Fibroblast of skin of scalp (primary cell): ENCODE measurements at places on chromosomes 1 and 21.

- no peak for DNase-seq
These were observed 110.2 kb downstream of the NTNG1 start for GRCh38 chr1:107251083-107251482.

DNA sequence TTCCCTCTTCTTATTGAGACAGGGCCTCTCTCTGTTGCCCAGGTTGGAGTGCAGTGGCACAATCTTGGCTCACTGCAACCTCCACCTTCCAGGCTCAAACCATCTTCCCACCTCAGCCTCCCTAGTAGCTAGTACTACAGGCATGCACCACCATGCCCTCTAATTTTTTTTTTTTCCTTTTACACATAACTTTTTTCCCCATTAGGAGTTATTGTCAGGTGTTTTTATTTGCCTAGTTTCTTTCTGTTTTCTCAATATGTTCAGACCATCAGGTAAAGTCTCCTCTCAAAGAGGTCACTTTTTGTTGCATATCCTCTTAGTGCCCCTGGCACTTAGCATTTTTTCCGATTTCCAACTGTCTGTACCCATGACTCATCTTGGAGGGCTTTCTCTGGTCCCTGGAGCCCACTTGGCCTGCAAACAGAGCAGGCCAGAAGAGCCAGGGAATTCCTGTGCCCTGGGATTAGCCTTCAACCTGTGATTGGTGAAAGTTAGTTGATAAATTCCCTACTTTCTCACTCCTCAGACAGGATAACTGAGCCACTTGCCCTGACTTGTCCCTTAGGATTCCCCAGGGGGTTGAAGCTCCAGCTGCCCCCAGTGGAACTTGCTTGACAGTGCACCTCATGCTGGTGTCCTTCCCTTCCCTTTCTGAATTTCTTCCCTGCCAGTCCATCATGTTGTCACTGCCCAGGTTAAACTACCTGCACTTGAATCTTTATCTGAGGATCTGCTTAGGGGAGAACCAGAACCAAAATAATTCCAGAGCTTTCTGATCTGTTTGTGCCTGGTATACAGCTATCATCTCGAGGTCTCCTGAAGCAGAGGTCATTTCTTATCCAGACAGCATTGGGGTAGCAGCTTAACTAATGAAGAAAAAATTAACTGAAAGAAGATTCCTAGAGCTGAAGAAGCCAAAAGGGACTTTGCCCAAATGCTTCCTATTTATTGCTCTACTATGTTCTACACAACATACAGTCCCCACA, 2.4 kb downstream of the NTPCR start:
- peak; percentile 58 for DNase-seq

- no peak for DNase-seq
These were observed 27.8 kb upstream of the CCSAP start for GRCh38 chr1:229370601-229371021.

DNA sequence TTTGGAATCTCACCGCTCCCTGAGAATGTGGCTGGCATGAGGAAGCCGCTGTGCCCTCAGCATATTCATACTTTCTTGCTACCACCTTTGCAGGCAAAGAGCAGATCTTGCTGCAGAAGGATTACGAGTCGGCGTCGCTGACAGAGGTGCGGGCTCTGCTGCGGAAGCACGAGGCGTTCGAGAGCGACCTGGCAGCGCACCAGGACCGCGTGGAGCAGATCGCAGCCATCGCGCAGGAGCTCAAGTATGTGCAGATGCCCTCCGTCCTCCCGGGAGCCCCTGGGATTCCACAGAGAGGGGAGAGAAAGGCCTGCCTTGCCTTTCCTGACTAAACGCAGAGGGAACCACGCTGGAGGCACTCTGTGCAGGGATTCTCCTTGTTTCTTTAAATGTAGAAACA, 50.6 kb upstream of the MTR start:
- no peak for DNase-seq

GRCh38 chr21:33643658-33644311, 1.5 kb downstream of the ITSN1 start:
- DNase-seq, result no peak

DNA sequence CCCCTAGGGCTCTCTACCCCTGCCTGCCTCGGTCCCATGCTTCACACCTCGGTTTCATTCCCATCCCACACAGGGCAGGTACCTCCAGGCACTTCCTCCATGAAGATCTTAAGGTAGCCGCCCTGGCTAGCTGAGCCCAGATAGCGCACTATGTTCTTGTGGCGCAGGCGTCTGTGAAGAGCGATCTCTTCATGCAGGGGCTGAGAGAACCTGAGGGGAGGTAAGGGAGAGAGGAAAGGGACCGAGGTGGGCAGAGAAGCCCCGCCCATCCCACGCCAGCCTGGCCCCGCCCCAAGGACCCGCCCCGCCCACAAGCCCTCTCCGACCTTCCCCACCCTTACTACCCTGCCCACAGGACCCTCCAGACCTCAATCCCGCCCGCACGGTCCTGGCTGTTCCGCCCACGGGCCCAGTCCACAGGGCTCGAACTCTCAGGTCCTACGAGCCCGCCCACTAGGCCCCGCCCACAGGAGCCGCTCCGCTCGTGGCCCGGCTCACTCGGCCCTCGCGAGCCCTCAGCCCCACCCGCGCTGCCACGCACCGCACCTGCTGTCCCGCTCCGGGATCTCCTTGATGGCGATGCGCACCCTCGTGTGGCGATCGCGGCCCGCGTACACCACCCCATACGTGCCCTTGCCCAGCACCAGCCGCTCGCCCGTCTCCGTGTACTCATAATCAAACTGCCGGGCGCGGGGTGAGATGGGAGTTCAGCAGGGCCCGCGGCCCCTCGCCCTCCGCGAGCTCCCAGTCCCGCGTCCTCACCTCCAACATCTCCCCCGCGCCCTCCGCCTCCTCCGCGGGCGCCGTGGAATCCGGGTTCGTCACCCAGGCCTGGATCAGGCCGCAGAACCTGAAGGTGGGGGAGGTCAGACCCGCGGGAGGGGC, 6.4 kb downstream of the MAP3K6 start:
- no peak for DNase-seq

GRCh38 chr1:3668585-3669300, 16.4 kb downstream of the TP73 start:
- no peak for DNase-seq

GRCh38 chr1:158819461-158820443, 11.4 kb upstream of the MNDA start:
- DNase-seq, result no peak

DNA sequence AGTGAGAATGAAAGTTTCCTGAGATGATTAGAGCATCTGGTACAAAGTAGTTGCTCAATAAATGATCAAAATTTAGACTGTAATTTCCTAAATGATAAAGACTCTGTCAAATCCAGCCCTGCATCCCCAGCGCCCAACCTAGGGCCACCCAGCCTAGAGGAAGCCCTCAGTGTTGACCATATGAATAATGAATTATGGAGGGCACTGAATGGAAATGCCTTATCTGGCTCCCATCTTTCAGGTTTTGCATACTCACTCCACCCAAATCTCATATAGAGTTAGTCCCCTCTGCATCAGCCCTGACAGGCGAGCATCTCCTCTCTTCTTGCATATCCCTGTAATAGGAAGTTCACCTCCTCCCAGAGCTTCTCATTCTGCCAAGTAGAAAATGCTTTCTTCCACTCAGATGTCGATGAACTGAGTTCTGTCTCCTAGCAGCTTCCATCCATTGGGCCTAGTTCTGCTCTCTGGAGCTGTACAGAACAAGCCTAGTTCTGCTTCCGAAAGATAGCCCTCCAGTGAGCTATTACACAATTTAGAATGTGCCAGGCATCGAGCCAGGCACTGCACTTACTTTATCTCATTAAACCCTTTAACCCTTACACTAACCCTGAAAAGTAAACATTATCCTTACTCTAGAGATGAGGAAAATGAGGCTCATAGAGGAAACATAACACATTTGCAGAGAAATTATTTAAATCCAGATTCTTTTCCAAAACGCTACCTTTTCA, 20.9 kb downstream of the COA7 start:
- no peak for DNase-seq

DNA sequence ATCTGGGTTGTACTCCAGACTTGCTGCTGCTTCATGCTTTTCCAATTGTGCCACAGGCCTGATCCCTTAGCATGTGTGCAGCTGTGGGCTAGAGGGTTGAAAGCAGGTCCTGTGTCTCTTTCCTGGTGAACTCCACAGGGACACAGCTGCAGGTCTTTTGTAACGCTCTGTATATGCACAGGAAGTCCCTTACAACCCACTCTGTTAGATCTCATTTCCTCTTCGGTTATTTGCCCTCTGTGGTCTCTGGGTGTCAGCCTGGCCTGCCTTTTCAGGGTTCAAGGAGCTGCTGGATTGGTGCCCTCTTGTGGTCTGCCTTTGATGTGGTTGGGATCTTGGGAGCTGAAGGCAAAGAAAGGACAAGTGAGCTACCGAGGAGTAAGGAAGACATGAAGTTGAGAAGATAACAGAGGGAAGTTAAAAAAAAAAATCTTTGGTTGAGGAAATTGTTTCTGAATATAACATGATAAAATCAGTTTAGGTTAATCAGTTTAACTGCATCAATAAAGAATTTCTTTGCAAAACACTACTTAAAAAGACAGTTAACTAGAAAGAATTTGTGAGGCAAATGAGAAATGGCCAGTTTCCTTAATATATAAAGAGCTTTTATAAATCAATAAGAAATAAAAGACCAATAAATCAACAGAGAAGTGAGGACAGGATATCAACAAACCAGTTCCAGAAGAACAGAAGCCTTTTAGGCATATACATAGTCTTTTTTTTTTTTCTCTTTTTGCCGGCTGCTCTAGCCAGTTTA, 44.1 kb downstream of the UCK2 start:
- DNase-seq, result peak; percentile 67
